Fibroblast of the aortic adventitia (primary cell): ENCODE measurements at places on chromosomes 11 and 22.

DNA sequence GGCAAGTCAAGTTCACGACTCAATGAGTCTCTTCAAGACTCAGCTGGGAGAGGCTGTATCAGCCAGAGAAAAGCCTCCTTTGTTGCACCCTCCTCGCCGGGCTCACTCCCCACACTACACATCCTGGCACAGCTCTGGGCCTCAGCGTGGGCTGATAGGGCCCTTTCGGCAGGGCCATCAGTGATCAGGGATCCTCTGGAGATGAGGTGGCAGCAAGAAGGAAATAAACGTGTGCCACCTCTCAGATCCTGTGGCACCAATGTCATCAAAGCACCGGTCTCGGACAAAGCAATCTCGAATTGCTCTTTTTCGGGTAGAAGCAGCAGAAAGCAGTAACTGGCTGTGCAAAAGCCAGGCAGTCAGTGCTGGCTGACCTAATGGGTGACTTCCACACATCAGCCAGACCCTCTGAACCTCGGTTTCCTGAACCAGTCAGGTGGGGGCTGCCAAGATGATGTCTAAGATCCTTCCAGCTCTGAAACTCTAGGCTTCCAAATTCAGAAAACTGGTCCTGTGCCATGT is 2.1 kb downstream of the EHD1 start:
- DNase-seq = no peak

DNA sequence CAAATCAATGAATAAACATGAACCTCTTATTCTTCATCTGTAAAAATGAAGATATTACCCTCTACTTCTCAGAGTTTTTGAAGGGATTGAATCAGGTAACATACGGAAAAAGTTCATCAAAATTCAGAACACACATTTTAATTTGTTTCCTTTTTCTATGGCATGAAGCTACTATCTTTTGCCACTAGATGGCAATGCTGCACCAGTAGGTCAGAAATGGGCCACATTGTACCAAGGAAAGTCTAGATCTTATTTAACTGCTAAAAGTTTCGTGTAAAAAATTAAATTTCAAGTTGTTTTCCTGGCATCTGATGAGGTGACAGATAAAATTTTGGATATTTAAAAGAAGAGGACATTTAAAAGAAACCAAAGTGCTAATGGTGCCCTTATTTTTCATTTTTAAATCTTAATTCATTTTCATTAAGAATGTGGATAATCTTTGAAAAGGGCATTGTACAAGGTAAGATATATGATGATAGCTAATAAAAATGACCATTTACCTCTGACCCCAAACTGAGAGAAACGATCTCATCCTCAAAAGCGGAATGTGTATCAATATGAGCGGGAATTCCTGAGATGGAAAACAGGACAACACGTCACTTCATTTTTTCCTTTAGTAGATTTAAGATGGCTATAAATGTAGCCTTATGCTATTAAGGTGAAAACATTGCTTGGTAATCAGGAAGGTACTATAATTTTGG is 16.1 kb downstream of the ALKBH8 start:
- peak; percentile 71 for DNase-seq

GRCh38 chr11:35711173-35711910 is 48.8 kb downstream of the TRIM44 start:
- no peak for DNase-seq

GRCh38 chr22:30424534-30425326 is 838 bp upstream of the MTFP1 start:
- DNase-seq = no peak

GRCh38 chr11:118907051-118908042 is 18.4 kb downstream of the BCL9L start:
- peak; percentile 76 for DNase-seq

DNA sequence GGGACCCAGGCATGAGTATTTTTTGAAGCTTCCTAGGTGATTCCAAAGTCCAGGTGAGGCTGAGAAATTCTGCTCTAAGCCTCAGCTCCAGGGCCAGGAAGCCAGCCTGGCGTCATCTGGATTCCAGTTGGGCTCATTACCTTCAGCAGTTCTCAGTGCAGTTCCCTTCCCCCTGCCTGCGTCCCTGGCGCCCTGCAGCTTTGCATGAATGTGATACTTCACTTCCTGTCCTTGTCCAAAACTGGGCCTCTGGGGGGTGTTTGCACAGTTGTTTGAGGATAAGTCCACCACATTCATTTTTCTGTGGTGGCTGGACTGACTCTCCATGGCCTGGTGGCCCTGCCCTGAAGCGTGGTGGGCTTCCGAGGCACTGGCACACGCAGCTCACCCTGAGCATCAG is 98.1 kb downstream of the TENM4 start:
- no peak for DNase-seq

GRCh38 chr11:102807921-102808320 is 10.0 kb upstream of the MMP1 start:
- DNase-seq = no peak

DNA sequence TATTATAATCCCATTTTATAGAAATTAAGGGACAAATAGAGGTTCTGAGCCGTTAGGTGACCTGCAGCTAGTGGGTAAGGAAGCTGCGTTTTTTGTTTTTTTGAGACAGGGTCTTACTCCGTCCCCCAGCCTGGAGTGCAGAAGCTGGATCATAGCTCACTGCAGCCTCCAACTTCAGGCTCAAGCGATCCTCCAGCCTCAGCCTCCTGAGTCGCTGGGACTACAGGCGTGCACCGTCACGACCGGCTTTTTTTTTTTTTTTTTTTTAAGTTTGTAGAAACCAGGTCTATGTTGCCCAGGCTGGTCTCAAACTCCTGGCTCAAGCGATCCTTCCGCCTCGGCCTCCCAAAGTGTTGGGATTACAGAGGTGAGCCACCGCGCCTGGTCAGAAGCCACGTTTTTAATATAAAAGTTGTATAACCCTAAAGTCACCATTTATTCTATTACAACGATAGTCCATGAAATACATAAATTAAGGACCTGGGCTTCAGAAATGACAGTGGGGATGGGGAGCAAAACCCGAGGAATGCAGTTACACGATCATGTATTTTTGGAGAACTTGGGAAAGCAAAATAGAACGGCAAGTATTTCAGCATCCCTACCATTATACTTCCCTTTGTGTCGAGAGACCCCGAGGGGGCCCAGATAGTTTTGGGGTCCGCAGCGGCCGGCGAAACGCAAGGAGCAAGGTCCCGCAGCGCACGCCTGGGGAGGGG is 638 bp downstream of the SAAL1 start:
- DNase-seq = no peak

- DNase-seq = no peak
Measured at GRCh38 chr22:43587574-43587973, 175.8 kb downstream of the MPPED1 start.

GRCh38 chr11:111617286-111617685 is 15.0 kb downstream of the SIK2 start:
- DNase-seq = no peak

- peak; percentile 78 for DNase-seq
Measured at GRCh38 chr11:106281455-106282173, 204.2 kb downstream of the AASDHPPT start.

- peak; percentile 46 for DNase-seq
Measured at GRCh38 chr22:46748908-46749675, 11.0 kb upstream of the CERK start.

- DNase-seq = no peak
Measured at GRCh38 chr11:3004481-3004880, 12.4 kb upstream of the NAP1L4 start.

- no peak for DNase-seq
Measured at GRCh38 chr11:123303924-123304323, 108.9 kb upstream of the CLMP start.

DNA sequence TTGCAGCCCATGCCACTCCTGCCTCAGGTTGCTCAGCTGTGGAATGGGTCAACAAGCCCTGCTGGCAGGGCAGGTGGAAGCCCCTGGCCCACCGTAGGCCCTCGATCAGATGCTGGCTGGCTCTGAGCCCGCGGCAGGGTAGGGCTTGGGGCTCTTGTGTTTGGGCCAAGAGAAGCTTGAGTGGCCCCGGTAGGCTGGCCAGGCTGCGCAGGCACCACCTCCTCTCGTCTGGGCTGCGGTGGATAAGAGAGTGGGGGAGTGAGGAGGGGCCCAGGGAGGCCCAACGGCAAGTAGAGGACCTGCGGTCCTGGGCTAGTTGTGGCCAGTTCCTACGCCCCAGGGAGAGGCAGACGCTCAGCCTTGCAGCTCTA is 115.2 kb downstream of the CEP164 start:
- DNase-seq = no peak

DNA sequence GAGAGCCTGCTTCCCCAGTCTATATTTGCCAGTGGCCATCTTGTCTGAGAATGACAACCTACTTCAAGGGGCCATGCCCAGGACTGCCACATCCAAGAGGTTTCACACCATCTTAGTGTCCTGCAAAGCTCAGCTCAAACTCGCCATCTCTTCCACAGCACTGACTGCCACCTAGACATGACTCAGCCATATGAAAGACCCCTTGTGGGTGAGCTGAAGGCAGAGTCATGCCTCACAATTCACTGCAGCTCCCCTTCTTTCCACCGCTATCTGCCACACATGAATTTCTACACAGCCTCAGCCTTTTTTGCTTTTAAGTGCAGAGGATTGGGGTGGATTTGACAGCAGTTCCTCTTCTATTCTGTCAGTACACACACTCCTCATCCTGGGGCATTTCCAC is 127.5 kb downstream of the GALNT18 start:
- no peak for DNase-seq

DNA sequence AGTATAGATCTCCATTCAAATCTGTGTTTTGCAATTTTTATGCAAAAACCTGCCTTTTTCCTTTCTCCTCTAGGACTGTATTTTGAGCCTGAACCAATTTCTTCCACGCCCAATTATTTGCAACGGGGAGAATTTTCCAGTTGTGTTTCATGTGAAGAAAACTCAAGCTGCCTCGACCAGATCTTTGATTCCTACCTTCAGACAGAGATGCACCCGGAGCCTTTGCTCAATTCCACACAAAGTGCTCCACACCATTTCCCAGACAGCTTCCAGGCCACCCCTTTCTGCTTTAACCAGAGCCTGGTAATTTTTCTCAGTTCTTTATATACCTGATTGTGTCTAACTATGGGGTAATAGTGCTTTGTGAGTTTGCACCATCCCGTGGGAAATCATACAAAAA is 8.0 kb downstream of the POU2AF3 start:
- no peak for DNase-seq

- DNase-seq = peak; percentile 45
Measured at GRCh38 chr11:9143721-9144120, 52.3 kb upstream of the SCUBE2 start.

GRCh38 chr11:44765676-44766075 is 38.9 kb downstream of the TSPAN18 start:
- no peak for DNase-seq
